ENCODE measurements at places on chromosomes 5 and 9.

GRCh38 chr9:71747576-71747975 is 20.7 kb downstream of the CEMIP2 start:
- no peak overlapping the region for H3K27ac ChIP-seq
- H3K36me3 ChIP-seq: peaks cover 49% of the 10 kb centered on the region
- no peaks in the 10 kb centered on the region for H3K27me3 ChIP-seq
- no peak for DNase-seq
- H3K4me1 ChIP-seq: peaks cover 21% of the 10 kb centered on the region

DNA sequence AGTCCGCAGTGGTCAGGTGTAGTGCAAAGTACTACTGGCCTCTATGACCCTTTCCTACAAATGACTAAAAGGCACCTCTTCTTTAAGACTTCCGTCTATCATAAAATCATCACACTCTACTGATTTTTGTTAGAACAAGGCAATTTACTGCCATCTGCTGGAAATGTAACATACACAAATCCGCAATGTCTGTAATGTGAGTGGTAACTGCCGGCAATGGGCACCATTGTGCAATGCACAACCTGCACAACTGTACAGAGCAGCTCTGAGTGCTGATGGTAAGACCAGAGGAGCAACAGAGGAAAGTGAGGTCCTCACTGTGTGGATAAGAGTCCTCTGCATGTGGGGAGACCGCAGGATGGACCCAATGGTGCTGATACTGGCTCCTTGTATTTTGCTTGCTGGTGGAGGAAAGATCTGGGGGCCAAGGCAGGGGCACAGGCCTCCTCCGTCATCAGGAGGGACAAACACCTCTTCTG is 103.7 kb downstream of the ATPSCKMT start:
- DNase-seq: no peak
- no peaks in the 10 kb centered on the region for H3K4me1 ChIP-seq
- H3K27ac ChIP-seq: no peak overlapping the region
- H3K4me3 ChIP-seq: no peak overlapping the region
- H3K36me3 ChIP-seq: no peaks in the 10 kb centered on the region

DNA sequence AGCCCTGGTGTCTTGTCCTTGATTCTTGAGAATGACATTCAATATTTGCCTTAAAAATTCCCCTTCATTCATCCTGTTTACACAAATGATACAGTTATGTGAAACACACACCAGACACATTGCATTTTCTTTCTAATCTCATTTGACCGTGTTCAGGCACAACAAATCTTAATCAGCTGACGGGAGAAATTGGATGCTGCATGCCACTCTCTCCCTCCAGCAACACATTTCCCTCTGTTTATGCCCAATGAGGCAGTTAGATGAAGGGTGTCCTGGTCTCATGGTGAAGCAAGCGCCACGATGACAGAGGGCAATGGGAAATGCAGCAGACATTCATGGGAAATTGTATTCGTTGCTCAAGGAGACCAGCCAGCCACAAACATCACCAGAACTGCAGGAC is 3.2 kb upstream of the FGF1 start:
- H3K36me3 ChIP-seq: no peaks in the 10 kb centered on the region
- peaks cover 25% of the 10 kb centered on the region for H3K4me1 ChIP-seq
- H3K27ac ChIP-seq: no peak overlapping the region
- H3K27me3 ChIP-seq: peaks cover 5% of the 10 kb centered on the region
- DNase-seq: no peak
- no peak overlapping the region for H3K4me3 ChIP-seq

DNA sequence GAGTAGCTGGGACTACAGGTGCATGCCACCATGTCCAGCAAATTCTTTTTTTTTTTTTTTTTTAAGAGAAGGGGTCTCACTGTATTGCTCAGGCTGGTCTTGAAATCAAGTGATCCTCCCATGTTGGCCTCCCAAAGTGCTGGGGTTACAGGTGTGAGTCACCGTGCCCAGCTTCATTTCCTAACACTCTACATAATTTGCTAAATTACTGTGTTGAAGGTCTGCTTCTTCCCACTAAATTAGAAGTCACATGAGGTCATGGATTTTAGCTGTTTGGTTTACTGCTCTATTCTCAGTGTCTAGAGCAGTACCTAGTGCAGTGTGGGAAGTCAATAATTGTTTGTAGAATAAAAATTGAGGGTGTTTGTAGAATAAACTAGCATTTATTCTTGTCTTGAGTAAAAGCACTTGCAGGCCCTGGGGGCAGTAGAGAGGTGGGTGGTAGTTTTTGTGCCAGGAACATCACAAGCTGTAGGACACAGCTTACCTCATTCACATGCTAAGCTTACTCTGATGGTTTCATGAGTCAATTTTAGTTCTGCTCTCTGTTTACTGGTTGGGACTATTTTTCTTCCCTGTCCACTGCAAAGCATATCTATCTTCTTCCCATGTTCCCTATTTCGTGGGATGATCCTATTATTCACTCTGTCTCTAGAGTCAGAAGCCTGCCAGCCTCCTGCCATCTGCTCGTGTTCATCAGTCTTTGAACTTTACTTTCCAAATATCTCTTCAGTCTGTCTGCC is 7.0 kb downstream of the TEX48 start:
- H3K27me3 ChIP-seq: peaks cover 37% of the 10 kb centered on the region
- no peaks in the 10 kb centered on the region for H3K36me3 ChIP-seq
- H3K4me1 ChIP-seq: peaks cover 16% of the 10 kb centered on the region
- H3K27ac ChIP-seq: peak overlapping the region; percentile 20

DNA sequence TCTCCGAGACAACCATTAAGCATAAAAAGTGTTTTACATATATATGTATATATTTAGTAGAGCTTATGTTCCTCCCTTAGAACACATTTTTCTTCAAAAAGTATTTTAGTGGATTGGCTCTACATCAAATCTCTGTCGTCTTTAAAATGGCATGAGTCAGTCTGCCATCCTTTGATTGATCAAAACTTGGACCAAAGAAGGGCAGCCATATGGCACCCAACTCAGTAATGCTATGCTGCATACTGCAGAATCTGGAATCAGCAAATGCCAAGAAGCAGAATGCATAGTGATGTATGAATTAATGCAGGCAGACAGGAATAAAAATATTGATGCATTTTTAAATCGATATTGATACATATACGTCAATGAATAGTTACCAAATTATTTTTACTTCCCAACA is 1074.4 kb downstream of the PTPRD start:
- no peaks in the 10 kb centered on the region for H3K36me3 ChIP-seq
- DNase-seq: no peak
- no peak overlapping the region for H3K4me3 ChIP-seq
- no peaks in the 10 kb centered on the region for H3K27me3 ChIP-seq
- H3K27ac ChIP-seq: no peak overlapping the region

DNA sequence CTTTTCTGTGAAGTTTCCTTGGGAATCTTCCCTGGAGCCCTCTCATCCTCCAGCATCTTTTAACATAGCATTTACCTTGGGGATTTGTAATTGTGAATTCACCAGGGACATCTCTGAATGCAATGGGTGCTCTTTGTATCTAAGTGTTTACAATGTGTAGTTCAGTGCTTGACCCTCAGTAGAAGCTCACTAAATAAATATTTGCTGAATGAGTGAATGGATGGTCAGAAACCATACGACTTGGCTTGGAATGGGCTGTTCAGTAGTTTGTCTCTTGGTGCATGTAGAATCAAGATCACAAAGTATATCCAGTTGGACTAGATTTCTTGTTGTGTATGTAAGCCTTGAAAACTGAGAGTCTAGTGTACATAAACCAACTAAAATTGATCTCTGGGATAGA is 81.8 kb upstream of the MEF2C start:
- peaks cover 16% of the 10 kb centered on the region for H3K27me3 ChIP-seq
- H3K4me3 ChIP-seq: no peak overlapping the region
- no peak for DNase-seq
- H3K36me3 ChIP-seq: no peaks in the 10 kb centered on the region

DNA sequence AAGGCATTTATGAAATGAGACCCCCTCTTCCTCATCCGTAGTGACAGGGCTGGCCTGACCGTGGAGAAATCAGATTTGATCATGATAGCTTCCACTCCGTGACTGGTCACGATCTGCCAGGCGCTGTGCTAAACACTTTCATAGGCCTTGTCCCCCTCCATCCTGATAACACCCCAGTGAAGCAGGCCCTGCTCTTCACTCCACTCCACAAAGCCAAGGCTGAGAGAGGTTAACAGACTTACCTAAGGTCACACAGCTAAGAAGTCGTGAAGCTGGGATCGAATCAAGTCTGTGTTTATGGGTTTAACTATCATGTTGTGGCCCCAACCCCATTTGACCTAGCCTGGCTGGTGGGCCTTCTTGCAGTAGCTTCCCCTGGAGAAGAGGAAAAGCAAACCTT is 53.3 kb upstream of the IL17B start:
- H3K27ac ChIP-seq: no peak overlapping the region
- H3K36me3 ChIP-seq: no peaks in the 10 kb centered on the region
- H3K27me3 ChIP-seq: no peaks in the 10 kb centered on the region
- H3K4me3 ChIP-seq: no peak overlapping the region
- no peak for DNase-seq

GRCh38 chr9:110104261-110104809 is 103.6 kb downstream of the C9orf152 start:
- peak overlapping the region; percentile 81 for H3K27ac ChIP-seq
- H3K4me1 ChIP-seq: peaks cover 43% of the 10 kb centered on the region
- DNase-seq: no peak
- H3K27me3 ChIP-seq: peaks cover 9% of the 10 kb centered on the region
